ENCODE measurements at places on chromosomes 7 and 10. TPM values are rescaled to one million over a fixed set of nuclear protein-coding genes. Genes with fewer than 3 reads are reported as not detected.

The ALKBH4 gene
- polyA plus RNA-seq, result 12.6 TPM

The DRGX gene
- not detected for polyA plus RNA-seq

The STK31 gene
- polyA plus RNA-seq, result 0.60 TPM

The PDE1C gene
- polyA plus RNA-seq, result 5.0 TPM

The GNGT1 gene
- polyA plus RNA-seq, result 0.11 TPM

The CPXM2 gene
- 6.7 TPM for polyA plus RNA-seq

The TLX1 gene
- not detected for polyA plus RNA-seq

The PNLIPRP1 gene
- polyA plus RNA-seq, result not detected

- no peak for DNase-seq
Observed at GRCh38 chr7:146146831-146147486, 30.4 kb downstream of the CNTNAP2 start.

DNA sequence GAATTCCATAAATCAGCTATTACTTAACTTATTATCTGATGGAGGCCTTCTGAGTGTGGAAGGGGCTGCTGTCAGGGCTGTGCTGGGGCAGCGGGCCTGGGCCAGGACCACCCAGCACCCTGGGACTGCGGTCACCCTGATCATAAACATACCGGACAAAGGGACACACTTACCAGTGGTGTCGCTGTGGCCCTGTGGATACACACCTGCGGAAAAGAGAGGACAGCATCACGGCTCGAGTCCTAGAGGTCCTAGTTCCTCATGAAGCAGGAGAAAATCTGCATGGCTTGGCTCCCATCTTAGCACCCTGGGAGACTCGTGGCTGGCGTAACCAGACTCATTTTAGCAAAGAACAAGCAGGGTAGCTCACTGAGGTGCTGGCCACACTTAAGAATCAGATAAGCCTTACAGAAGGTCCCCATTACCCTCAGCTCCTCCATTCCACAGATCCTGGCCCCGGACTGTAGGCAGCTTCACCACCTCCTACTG is 17.7 kb downstream of the IL15RA start:
- no peak for DNase-seq

- no peak for DNase-seq
Observed at GRCh38 chr10:59553162-59553900, 156.3 kb downstream of the SLC16A9 start.

GRCh38 chr7:150983893-150984368 is 5.8 kb upstream of the KCNH2 start:
- DNase-seq, result no peak

GRCh38 chr7:137944168-137944567 is 57.7 kb downstream of the CREB3L2 start:
- no peak for DNase-seq

DNA sequence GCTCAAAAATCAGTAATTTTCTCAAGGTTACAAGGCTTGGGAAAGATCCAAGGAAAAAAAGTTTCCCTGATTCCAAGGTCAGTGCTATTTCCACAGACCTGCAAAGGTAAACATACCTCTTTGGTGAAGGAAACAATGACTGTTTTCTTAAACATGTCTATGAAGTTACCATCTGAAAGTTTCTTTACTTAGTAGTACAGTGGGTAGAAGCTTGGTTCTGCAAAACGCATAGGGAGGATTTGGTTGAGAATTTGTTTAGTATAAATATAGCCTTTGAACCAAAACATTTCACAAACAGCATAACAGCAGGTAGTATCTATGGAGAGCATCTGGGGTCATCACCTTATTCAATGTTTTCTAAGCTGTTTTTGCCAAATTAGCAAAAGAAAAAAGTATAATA is 169.6 kb downstream of the CCSER2 start:
- no peak for DNase-seq

DNA sequence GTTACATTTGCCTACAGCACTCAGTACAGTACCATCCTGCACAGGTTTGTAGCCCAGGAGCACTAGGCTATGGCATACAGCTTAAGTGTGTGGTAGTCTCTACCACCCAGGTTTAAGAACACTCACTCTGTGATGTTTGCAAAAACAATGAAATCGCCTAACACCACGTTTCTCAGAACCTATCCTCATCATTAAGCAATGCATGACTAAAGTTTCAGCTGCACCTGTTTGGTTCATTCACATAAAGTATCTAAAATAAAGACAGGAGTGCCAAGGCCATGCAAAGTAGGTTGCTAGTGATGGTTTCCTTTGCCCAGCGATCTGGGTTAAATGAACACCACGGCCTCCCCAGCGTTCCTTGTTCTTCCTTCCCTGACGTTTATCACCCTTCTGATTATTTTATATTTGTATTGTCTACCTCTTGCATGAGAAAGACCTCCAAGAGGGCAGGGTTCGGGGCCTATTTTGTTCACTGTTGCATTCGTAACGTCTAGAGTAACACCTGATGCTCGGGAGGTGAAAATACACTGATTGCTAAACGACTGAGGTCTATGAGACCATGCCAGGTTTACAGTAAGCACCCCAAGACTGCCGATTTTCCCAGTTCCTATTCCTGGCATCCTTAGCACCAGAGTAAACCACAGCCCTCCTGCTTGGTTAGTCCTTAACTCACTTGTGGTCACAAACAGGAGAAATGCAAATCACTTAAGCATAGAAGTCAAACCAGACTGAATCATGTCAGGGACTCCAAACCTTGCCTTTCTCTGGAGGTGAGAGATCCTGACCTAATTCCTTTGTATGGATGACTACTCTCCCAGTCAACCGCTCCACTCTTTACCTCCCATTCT is 204.1 kb upstream of the NFE2L3 start:
- DNase-seq, result no peak

- peak; percentile 75 for DNase-seq
Observed at GRCh38 chr10:89207181-89207800, at the start of gene CH25H. CH25H (minus strand) TSS chr10:89207317; CDS start chr10:89207292, 25 bp downstream.

DNA sequence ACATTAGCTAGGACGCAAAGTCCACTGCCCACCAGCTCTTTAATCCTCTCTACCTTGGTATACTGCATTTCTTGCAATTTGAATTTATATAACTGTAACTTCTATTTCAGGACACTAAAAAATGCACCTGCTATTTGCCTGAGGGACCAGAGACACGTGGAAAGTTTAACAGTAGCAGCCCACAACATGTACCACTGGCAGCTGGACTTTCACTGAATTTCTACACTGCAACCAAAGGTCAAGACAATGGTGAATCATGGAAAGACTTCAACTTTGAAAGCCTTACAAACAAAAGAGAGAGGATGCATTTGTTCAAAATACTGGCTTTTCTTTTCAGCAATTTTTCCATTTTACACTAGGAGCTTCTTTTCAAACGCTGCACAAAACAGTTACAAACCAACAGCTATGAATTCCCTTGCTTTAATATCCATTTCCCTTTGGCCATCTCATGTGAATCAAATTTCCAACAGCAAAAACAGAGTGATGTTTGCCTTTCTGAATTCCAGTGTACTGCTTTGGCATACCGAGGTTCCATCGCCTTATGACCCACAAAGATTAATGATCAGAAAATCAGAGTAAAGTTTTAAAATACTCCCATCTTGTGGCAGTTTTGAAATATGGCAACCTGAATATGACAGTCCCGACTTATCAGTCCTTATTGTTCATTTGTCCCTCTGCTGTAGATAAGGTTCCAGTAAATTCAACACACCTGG is 29.9 kb upstream of the HNRNPH3 start:
- no peak for DNase-seq

DNA sequence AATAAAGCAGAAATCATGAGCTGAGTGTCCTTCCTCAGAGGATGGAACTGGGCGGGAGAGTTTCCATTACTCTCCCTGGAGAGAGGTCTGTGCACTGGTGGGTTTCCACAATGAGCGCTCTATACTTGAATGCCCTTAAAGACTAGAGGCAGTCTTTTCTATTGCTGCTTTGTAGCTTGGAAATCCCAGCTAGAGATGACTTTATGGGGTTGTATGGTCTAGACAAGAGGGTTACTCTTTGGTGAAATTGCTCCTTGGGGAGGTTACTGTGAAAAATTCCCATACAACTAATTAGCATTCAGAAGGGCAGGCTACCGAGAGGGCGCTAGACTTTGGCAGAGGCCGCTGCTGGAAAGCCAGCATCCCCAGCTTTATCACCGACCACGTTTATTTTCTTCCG is 136.8 kb downstream of the TAX1BP1 start:
- DNase-seq, result no peak

DNA sequence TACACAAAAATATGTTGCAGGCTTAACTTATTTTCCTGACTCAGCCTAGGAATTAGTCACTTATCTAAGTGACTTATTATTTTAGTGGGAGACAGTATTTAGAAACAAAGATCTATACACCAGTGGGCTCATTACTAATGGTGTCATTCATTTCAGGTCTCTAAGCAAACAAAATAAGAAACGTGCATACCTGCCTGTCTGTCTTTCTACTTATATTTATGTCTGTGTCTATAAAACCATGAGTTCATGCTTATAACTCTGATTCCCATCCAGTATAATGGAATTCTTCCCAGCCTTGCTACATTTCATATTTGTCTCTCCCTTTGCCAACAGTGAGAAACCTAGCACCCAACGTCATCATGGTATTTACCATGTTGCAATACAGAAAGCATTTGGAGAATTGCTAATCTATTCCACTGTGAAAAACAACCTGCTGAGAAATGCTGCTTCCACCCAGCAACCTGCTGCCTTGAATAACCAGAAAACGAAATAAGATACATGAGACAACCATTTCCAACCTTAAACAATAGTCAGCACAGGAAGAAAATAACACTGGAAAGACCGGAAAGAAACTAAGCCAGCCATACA is 501.0 kb downstream of the GLRX3 start:
- no peak for DNase-seq
